ENCODE measurements at places on chromosomes 3 and 15. TPM values are rescaled to one million over a fixed set of nuclear protein-coding genes. Genes with fewer than 3 reads are reported as not detected.

GRCh38 chr15:67515090-67515489, 5.8 kb upstream of the C15orf61 start:
- DNase-seq, result no peak

- no peak for DNase-seq
Measured at GRCh38 chr15:101820781-101821180, 8.8 kb downstream of the OR4F15 start.

COL7A1 gene
- 5.3 TPM for total RNA-seq

SEMA3B gene
- 18.6 TPM for total RNA-seq

DNA sequence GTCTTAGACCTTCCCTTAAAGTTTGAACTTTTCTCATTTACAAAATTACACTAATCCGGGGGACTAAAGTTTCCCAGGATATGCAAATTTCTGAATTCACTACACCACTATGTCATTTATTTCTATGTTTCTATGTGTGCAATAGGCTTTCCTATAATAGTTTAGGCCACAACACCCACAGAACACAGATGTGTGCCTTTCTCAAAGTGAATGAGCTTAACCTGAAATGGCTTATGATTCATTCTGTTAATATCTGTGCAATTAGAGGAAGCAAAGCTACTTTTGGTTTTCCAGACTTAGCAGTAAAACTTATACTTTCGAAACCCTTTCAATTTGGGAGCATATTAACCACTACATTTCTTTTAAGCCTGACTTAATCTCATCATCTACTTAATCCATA, 748.1 kb downstream of the GBE1 start:
- no peak for DNase-seq

TMEM266 gene
- not detected for total RNA-seq

DNA sequence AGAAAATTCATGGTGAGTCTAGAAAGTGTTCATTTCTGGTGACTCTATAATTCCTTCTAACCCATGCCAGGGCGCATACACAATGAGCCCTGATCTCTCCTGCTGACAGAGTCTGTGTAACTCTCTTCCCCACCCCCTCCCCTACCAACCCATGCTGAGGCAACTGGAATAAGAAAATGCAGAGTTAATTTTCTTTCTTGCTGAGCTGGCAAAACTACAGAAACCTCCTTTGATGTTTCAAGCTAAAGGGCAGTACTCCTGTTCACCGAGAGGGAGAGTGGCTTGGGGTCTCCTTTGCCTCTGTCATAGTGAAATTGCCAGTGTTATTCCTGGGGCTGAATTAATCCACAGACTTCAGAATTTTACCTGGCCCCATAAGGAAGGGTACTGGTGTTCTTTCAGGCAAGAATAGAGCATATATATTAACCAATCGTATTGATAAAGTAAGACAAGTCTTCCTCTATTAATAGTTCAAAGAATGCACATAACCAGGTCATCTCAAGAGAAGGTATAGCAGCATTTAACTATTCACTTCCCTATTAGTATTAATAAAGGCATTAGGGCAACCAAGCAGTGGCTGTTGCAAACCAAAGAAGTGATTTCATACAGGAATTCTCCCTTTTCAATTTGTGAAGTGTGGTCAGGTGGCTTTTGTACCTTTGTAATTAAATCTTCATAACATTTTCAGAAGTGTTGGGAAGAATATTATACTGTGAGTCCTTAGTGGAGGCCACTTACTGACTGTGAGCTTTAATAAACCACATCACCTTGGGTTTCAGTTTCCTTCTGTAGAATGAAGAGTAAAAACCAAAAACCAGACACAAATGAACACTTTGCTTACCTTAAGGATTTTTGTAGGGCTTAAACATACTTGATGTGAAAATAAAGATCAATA, 4.1 kb downstream of the GAP43 start:
- DNase-seq, result no peak

Measured in posterior vena cava (tissue), 2 donors.